ENCODE measurements at places on chromosomes 6 and 20. TPM values are rescaled to one million over a fixed set of nuclear protein-coding genes. Genes with fewer than 3 reads are reported as not detected.
A peak's percentile ranks its signal among the peaks of the same experiment; 100 is the strongest.

DNA sequence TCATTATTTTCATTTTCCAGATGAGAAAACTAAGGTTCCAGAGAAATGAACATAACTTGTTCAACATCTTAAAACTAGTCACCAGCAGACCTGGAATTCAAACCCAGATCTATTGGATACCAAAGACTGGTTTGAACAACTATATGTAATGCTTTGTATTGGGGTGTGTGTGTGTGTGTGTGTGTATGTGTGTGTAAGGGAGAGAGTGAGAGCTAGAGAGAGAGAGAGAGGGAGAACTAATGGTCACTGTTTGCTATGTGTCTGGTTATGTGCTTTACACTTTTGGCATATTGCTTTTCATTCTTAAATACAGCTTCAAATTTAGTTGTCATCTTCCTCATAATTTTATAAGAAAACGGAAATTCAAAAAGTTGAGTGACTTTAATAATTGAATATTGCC, 134.7 kb upstream of the ZNF217 start:
- no peak for DNase-seq

GRCh38 chr6:127894051-127894450, 6.8 kb downstream of the THEMIS start:
- no peak for DNase-seq

The MEI4 gene
- total RNA-seq = not detected

DNA sequence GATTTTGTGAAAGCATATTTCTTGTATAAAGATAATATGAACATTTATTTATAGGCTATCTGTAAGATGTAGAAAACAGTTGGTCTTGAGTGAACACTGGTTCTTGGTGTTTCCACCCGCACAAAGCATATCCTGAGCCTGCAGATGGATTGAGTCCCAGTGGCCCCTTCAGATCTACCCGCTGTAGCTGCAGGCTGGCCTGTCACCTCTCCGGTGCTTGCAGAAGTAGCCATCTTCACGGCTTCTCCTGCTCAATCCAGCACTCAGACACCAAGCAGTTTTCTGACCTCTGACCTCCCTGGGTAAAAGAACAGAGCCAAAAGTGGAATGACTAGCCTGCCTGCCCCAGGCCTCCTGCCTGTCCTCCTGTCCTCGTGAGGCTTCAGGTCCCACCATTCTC, 22.7 kb downstream of the LYRM2 start:
- no peak for DNase-seq

DNA sequence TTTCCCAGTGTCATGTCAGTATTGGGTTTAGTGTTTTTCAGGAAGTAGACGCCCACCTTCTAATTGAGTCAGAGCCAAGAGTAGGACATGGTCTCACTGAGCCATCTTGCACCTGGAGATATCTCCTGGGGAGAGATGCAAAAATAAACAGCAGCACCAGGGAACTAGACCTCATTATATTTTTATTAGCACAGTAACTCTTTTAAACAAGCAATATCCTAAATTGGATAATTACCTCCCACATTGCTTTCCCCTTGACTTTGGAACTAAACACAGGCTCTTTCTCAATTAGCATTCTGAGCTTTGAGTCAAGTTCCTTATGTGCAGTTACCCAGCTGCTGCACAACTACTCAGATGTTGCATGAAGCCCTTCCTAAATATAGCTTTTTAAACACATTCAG, 175.4 kb downstream of the IBTK start:
- DNase-seq = no peak

DNA sequence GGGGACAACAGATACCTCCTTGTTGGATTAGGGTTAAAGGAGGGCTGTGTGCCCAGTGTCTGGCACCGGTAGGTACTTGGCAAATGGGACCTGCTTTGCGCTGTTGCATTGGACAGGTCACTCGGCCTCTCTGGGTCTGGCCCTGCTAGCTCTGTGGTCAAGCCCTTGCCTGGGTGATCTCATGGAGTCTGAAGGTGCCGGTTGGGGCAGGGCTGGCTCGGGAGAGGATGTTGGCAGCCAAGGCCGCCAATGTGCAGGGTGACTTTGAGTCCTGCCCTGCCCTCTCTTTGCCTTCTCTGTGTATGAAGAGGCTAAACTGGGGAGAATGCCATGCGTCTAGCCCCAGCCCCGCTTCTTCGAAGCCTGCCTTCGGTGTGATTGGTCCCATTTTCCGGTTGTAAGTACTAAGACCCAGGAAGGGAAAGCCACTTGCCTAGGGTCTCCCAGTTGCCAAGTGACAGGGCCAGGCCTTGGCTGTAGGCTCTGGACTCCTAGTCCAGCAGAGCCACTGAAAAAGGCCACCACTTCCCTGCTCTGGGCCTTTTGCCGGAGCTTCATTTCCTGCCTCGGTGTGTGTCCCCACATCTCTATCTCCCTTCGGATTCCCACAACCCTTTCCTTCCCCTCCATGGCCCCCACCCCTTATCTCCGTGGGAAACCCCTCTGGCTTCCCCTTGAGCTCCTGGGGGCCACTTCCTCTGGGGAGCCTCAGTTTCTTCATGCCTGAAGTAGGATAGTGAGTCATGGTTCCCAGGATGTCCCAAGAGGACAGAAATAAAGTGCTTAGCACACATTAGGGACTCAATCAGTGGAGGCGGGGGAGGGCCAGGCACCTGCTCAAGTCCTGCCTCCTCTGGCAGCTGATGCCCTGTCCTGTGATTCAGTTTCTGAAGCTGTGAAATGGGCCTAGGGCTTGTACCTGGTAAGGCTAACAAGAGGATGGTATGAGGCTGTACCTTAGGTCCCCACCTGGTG, 3.9 kb downstream of the SRC start:
- no peak for DNase-seq

- DNase-seq = no peak
Measured at GRCh38 chr6:25481267-25481666, 170.7 kb upstream of the SCGN start.

DNA sequence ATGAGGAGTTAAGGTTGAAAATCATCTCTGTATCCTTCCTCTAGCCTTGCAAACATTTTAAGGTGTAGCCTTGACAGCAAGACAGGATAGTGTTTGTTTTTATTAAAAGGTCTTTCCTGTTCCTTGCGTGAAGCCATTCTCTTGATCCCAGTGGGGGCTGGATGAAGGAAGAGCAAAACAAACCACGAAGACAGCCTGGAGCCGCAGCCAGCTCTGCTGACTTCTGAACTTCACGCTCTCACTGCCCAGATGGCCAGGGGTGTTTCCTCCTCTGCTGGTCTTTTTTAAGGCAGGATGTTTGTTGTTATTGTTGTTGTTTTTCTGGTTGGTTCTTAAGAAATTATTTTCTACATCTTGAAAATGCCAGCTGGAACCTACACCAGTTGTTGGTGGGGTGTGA, 156.4 kb downstream of the MTHFD1L start:
- no peak for DNase-seq

DNA sequence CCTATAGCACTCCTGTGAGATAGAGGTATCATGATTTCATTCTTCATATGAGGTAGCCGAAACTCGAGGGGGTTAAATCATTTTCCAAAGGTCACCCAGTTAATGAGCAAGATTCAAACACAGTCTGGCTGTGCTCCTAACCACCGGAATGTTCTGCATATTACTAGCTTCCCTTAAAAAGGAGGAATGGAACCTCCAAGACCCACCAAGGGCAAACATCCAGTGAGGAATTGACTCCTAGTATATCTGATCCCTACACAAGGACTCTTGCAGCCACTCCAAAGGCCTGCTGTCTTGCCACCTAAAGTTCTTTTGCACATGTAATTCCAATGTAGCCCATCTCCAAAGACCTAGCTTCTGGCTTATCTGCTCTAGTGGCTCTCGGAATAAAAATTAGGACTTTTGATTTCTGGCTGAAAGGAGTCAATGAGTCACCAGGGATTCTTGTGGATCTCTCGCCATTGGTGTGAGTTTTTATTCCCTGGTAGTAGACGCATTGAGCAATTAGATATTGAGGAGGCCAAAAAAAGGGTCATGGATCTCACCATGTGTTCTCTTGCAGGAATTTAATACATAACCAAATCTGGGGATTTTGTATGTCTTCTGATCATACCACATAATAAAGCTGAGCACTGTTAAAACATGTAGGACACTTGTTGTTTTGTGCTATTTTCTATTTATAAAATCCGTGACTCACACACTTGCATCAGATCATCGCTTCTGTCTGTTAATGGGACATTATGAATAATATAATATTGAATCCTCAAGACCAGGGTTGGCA, 9.1 kb downstream of the BCAS1 start:
- DNase-seq = no peak

- DNase-seq = no peak
Measured at GRCh38 chr6:29676981-29677601, 3.9 kb downstream of the ZFP57 start.

GRCh38 chr6:110864824-110865223, 9.8 kb upstream of the AMD1 start:
- no peak for DNase-seq

DNA sequence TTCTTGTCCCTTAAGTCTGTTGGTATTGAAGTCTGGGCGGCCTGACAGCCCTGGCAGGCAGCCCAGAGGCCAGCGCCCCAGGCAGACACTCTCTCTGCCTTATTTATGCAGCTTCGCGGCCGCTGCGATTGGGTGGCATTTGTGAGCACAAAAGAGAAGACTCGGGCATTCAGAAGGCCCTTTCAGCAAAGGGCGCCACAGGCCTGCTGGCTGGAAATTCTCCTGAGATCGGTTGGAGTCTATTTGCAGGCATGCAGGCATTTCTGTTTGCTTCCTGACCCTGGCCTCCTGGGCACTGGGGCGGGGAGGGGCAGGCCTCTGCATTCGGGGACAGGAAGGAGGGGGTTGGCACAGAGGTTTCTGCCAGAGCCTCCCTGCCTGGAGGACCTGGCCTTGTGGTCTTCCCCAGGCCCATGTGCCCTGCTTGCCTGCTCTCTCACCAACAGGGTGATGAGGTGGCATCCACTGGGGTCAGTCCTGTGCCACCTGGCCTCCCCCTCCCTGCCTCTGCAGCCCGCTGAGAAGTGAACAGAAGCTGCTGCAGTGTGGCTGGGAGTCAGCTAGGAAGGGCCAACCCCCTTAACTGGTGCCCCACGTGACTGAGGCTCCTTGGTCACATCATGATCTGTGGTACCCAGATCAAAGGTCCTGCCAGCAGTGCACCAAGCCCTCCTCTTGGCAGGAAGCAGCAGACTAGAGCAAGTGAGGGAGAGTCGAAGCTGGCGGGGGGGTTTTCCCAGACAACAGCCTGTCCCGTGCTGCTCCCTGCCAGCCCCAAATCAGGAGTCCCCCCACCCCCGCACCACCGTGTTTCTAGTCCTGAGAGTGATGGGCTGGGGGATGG, 16.6 kb upstream of the CCDC167 start:
- peak; percentile 73 for DNase-seq

- no peak for DNase-seq
Measured at GRCh38 chr20:10806539-10806938, 132.7 kb upstream of the JAG1 start.

DNA sequence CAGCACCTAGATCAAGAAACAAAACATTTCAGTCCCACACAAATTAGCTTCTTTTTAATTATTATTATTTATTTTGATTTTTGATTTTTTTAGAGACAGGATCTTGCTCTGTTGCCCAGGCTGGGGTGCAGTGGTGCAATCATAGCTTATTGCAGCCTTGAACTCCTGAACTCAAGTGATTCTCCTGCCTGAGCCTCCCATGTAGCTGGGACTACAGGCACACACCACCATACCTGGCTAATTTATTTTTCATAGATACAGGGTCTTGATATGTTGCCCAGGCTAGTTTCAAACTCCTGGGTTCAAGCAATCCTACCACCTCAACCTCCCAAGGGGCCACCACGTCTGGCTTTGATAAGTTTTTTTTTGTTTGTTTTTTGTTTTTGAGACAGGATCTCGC, 24.6 kb downstream of the SNAI1 start:
- no peak for DNase-seq

DNA sequence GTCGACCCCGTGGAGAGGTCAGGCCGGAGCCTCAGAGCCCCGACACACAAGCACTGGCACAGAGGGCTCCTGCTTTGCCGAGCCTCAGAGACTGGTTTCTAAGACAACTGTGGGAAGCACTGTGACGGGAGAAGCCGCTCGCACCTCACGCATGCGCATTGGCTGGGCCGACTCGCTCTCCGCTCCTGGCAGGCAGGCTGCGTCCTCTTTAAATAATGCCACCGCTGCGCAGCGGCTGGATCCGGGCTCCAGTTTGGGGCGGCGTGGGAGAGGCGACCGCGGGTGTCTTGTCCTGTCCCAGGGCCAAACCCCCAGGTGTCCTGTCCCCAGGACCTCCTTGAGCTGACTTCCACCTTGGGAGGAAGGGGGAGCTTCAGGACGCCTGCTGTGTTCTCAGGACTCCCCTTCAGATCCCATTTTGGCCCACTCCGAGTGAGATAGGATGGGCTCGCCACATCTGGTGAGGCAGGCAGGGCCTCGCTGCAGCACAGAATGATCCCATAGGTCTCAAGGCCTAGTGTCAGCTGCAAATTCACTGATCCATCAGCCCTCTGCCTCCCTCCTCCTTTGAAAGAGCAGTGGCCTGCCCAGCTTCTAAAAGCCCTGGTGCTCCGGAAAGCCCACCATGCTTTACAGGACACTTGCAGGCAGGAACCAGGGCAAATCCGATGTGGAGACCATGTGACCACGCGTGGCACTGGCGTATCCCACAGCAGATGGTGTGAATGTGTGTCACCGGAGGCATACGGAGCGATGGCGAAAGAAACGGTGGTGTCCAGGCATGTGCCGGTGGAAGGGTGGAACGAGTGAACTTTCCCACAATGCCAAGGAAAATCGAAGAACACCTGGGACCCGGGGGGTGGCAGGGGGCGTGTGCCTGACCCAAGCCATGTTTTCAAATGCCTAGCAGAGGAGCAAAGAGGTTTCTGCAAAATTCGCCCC, 169.3 kb upstream of the ZNF337 start:
- DNase-seq = peak; percentile 74

The SEL1L2 gene
- not detected for total RNA-seq

GRCh38 chr6:113960795-113961194, 10.2 kb downstream of the HDAC2 start:
- DNase-seq = no peak

The PPP1R3G gene
- 0.24 TPM for total RNA-seq

The LYRM2 gene
- total RNA-seq = 31.4 TPM

- no peak for DNase-seq
Measured at GRCh38 chr6:163335671-163336545, 78.6 kb upstream of the QKI start.

DNA sequence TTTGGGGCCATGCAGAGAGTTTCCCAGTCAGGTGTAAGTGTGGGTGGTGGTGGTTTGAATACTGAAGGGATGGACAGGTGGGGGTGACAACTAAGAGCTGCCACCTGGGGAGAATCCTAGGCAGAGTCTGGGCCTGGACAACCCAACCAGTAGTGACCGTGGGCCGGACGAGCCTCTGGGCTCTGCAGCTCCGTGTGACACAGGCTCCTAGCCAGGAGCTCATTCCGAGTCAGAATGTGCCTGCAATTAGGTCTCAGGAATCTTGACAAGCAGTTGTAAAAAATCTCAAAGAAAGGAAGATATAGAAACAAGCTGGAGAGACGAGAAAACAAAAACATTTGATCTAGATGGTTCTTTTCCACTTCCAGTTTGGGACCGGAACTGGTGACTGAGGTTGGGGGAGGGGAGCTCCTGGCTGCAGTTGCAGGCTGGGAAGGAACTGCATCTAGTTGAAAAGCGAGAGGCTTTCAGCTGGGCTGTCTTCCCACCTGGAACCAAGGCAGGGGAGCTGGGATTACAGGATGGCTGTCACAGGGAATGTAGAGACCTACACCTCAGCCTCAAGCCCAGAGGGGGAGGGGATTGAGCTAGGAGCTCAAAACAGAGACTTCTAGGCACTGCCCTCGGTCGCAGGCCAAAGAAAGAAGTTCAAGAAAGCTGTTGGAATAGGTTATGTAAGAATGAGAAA, 156.9 kb downstream of the PAX1 start:
- no peak for DNase-seq

All from B cell (primary cell).